ENCODE measurements at places on chromosomes 5 and 9.

- no peak for DNase-seq
These were observed 61.6 kb downstream of the ANXA1 start for GRCh38 chr9:73213300-73213699.

- DNase-seq, result peak; percentile 70
These were observed 169.8 kb upstream of the RAI14 start for GRCh38 chr5:34486160-34486848.

DNA sequence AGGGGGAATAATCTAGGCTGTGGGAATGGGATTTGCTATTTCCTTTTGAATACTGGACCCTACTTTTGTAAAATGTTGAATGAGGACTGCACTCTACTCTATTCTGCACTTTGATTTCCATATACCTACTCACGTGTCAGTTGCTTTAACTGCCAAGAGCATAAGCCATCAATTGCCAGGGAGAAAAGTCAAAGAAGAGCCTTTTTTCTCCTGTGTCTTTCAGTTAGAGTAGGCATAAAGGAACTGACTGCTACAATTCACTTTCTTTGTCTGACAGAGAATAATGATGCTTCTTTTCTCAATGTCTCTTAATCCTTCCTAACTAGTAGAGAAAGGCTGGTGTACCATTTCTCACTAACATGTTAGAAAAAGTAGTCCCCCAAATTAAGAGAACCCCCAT lies 231.6 kb downstream of the ELAVL2 start:
- no peak for DNase-seq

DNA sequence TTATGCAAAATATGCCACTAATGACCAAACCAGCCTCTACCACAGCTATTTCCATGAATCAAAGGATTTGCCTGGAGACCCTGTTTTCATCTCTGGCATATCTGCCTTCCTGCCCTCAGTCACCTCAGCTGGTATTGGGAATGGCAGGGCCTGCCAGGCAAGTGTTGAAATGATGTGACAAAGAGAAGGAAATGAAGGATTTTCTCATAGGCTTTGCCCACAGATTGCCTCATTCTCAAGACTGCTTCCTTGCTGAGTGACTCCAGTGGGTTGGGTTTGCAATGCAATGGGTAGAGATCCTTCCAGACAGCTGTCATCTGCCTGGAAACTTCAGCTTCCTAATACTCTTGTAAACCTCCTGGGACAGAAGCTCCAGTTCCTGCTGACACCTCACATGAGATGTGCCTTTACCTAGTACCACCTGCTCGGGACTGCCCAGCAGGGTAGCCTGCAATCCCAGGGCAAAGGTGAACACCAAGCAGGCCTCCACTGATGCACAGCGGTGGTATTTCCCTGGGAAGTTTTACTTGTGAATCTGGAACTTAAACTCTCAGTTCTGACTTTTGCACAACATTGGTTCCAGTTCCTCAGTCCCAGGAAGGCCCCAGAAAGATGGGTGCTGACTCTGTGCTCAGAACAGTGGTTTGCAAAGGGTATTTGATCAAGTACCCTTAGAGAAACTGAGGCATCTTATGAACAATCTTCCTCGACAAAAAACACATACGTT lies 64.8 kb upstream of the SLC1A1 start:
- DNase-seq, result no peak

DNA sequence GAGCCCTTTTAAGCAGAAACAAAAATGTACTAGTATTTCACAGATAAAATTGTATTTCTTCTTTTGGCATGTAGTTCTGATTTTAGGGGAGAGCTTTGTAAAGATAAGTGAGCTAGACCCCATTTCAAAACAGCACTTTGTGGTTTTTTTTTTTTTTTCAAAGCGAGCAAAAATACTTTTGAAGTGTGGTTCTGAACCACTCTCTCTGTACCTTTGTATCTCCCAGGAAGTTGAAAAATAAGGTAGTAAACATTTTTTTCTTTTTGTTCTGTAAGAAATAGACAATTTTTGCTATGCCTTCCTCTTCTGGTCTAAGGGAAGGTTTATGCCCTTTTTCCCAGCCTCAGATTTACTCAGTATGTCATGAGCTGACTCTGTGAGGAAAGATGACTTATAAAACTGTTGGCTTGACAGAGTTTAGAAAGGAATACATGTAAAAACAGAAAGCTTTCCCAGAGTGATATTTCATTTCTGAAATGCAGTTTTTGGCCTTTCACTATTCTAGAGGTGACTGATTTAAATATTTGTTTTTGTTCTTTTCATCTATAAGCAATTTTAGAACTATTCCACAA lies 12.5 kb downstream of the ERCC6L2 start:
- DNase-seq, result no peak

GRCh38 chr5:14849516-14850294 lies 21.9 kb downstream of the ANKH start:
- no peak for DNase-seq

All from stimulated activated CD4-positive, alpha-beta T cell treated with anti-CD3 and anti-CD28 coated beads, Interleukin-4, amount 100 ng/mL, for 1 hour (primary cell).